Temporal lobe (tissue), 4 donors: ENCODE measurements at places on chromosomes 5 and 9. TPM values are rescaled to one million over a fixed set of nuclear protein-coding genes. Genes with fewer than 3 reads are reported as not detected.

Gene SHC3
- 59.0 TPM for total RNA-seq

Gene LCN9
- total RNA-seq = not detected

Gene RNF224
- total RNA-seq = under 0.01 TPM

Gene SLCO6A1
- 0.25 TPM for total RNA-seq

Gene FBXW5
- total RNA-seq = 41.8 TPM

Gene SPATA31C1
- total RNA-seq = not detected

Gene IL31RA
- not detected for total RNA-seq

Gene SHISAL2B
- total RNA-seq = 0.49 TPM

Gene PTPN3
- 4.4 TPM for total RNA-seq

Gene CD14
- total RNA-seq = 4.4 TPM

Gene ASPN
- total RNA-seq = 5.9 TPM

Gene NTNG2
- total RNA-seq = 4.9 TPM

Gene CCDC183
- total RNA-seq = 2.2 TPM

Gene RGS7BP
- 7.6 TPM for total RNA-seq

Gene ELOVL7
- total RNA-seq = 3.9 TPM

Gene SPINK7
- not detected for total RNA-seq

Gene CATSPER3
- not detected for total RNA-seq

Gene ZNF300
- total RNA-seq = 60.5 TPM

Gene QSOX2
- 8.4 TPM for total RNA-seq

Gene EGFLAM
- total RNA-seq = 4.2 TPM

Gene OBP2A
- not detected for total RNA-seq

Gene ZNF366
- total RNA-seq = 1.5 TPM

Gene SLIT3
- total RNA-seq = 3.0 TPM

Gene CHMP5
- total RNA-seq = 85.6 TPM

Gene LHX2
- 106 TPM for total RNA-seq

Gene SVEP1
- 6.1 TPM for total RNA-seq

Gene FAM13B
- 64.4 TPM for total RNA-seq

Gene GGTA1
- 1.7 TPM for total RNA-seq

Gene C5orf58
- not detected for total RNA-seq

Gene NACC2
- total RNA-seq = 3.9 TPM

Gene IFNK
- not detected for total RNA-seq

Gene SOX30
- total RNA-seq = not detected

Gene DMRT3
- not detected for total RNA-seq
